AG04449 (cell line): ENCODE measurements at places on chromosomes 13 and 19.

DNA sequence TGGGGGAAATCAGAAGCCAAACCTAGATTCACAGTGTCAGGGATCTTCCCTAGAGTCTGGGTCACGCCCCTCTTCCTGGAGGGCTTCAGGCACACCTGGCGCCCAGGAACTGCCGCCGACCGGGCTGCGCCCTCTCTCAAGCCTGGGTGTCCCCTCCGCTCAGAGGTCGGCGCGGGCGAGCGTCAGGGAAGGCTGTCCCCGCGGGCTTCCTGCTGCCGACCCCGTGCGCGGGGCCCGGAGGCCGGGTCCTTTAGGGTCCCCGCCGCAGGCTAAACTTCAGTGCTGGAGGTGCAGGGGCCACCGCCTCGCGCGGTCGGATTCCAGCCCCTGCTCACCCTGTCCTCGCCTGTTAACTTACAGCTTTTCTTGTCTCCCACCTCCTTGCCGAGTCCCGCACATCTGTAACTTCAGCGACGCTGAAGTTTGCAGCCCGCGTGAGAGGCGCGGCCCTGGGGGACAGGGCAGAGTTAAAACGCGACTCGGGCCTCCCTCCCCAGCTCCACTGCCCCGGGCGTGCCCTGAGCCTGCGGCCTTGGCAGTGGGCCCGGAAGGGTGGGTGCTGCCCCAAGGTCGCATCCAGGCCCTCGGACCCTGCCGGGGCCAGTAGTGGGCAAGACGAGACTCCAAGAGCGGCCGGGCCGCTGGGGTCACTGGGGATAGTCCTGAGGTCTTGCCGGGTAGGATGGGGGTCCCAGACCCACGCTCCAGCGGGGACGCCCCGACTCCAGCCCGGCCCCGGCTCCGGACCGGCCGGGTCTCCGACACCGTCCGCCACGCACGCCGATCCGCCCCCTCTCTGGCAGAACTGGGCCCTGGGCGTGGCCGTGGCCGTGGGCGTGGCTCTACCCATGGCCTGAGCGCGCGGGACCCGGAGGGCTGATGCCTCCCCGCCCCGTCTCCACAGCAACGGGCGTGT, 95.6 kb upstream of the ZNF98 start:
- DNase-seq = no peak

DNA sequence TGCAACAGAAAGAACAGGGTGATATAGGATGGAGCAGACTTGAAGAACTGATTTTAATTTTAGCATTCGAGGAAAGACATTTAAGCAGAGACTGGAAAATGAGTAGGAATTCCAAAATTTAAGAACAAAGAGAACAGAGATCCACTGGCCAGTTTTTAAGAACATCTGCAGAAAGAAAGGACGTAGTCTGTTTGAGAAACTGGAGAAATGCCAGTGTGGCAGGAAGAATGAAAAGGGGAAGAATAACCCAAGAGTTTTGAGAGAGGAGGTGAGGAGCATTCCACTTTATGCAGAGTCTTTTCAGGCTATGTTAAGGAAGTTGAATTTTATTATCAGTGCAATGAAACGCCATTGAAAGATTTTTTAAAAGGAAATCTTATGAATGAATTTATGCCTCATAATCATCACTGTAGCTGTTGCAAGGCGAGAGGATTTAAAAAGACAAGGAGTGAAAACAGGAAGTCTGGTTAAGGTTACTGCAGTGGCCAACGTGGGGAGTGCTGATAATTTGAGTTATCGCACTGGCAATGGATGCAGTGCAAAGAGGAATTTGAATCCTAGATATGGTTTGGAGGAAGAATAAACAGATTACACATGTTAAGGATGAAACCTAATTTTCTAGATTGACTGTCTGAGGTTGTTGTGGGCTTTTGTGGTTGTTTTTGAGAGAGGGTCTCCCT, 253.8 kb downstream of the DACH1 start:
- DNase-seq = no peak

GRCh38 chr13:74708629-74709028, 574.4 kb upstream of the KLF12 start:
- no peak for DNase-seq

DNA sequence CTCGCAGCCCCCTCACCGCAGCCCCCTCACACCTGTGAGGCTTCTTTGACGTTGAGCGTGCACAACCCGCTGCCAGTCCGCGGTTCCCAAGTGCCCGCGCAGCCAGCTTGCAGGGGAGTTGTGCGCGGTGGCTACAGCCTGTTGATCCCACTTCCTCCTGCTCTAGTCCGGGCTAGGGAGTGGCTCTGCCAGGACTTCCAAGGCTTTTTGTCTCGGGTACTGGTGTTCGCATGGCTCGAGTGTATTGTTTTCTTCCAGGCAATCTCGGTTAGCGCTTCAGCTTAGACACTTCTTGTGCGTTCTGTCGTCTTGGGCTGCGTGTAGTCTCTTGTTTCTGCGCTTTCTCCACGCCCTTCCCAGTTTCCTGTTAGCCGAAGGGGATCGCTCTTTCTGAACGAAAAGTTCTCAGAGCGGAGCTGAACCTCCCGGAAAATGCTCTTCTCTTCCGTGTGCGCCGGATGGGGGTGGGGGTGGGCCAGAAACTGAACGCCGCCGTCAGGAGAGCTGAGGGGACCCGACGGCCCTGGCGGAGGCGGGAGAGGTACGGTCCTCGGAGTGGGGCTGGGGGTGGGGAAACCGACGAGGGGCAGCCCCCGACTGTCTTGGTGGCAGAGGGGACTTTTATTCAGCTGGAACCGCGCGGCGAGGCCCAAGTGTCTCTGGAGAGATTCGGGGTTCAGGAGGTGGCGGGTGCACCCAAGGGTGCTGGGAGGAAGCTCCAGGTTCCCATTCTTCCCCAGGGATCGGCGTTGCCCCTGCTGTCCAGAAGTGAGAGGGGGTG, 697 bp upstream of the DGKH start:
- no peak for DNase-seq

DNA sequence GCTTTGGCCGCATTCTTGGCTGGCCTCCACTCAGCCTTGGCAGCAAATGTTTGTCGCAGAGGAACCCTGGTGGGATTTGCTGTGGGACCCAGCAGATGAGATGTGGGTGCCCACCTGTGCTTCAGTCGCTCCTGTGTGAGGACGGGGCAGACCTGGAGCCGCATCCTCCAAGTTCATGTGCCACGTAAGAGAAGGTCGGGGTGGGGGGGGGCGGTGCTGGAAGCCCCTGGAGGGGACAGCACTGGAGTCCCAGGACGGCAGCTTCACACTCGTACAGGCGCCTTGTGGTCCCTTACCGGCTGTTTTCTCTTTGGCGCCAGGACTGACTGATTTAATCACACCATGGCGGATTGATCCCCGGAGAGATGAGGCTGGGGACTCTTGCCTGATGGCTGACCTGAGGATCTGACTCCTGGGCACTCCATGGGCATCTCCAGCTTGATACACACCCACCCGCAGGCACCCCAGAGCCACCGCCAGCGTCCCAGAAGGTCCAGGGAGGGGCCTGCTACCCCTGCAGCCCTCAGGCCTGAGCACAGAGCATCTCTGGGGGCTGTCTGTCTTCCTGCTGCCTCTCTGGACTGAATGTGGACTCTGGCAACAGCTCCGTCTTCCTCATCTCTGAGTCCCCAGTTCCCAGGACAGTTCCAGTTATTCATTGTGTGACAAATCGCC, 10.0 kb upstream of the GRTP1 start:
- no peak for DNase-seq

DNA sequence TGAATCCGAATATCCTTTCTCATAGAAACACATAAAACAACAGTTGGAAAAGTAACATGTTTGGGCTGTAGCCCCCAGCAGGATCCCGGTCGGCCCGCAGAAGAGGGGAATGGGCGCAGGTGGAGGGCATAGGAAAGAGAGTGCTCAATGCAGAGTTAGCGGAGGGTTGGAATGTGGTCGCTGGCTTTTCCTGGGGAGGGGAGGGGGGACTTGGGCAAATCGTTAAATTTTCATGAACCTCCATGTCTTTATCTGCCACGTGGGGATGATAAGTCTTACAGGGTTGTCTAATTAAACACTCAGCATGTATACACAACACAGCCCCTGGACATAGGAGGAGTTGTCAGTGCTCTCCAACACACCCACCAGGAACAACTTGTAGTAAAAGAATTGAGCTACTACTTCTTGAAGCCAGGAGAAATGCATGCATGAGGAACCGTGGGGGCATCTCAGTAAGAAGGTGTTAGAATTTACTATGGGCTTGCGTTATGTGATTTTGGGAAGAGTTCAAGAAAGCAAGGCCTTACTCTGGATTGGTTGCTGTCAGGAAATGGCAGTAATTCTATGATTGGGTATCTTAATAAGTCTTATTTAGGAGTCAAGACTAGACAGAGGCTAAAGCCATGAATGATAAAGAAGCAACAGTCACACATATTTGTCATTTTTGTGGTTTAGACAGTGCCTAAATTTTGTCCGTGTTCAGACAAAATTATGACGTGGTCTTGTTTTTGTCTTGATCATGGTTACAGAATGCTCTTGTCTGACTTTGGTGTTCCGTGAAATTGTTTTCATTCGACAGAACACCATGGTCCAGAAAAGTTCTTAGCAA, 671 bp upstream of the SLC46A3 start:
- DNase-seq = peak; percentile 69

DNA sequence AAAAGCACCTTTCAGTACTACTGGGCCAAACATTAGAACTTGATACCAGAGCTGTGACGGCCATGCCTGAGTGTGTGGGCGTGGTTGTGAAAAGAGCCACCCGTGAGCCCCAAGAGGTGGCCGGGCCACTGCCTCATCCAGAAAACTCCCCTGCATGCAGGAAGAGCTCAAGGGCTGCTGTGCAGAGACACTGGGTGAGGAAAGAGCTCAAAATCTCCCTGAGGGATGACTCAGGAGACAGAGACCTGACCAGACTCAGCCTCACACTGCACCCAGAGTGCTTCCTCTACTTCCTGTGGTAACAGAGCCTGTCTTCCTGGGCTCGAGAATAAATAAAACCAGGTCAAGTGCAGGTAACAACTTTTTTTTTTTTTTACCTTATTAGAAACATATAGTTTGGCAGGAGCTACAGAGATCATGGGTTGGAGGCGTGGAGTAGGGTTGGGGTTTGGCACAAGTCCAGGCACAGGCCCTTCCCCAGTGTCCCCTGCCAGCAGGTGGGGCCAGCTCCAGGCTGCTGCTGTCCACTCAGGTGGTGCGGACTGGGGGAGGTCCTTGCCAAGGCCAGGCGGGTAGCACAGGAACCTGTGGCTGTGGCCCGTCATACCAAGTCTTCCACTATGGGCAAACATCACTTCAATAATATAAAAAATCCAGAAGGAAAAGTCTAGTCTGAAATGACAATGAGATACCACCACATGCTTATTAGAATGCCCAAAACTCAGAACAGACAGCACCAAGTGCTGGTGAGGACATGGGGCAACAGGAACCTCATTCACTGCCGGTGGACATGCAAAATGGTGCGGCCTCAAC, 25.5 kb downstream of the ELL start:
- no peak for DNase-seq

DNA sequence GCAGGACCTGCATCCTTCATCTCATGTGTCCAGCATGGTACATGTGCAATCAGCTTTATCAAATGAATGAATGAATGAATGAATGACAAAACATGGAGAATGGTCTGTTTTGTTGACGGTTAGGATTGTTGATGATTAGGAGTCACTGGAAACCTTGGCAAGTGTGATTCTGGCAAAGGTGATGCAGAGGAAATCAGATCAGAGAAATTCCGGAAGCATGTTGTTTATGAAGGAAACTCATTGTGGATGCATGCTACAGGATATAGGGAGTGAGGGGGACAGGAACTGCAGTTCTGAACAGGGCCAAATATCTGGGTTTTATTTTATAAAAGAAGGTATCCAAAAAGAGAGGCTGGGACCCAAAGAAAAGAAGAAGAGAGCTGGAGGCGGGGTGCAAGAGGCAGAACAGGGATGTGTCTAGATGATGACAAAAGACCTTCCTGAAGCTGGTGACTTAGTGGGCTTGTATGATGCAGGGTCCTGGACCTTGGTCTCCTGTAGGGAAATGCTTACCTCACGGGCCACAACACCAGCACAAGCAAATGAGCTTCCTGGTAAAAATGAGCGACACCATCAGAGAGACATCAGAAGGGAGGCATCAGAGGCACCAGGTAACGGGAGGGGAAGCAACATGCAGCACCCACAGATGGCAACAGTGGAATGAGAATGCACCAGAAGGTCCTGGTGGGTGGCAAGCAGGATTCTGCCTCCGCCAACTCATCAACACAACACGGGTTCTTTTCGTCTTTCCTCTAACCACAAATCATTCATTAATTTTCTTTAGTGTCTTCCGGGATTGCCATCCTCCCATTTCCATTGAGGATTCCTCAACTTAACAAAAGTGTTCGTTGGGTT, 159.6 kb downstream of the FOXO1 start:
- no peak for DNase-seq

GRCh38 chr19:46373491-46374359, 26.8 kb downstream of the PPP5C start:
- no peak for DNase-seq

GRCh38 chr19:11574689-11575088, 2.8 kb downstream of the ACP5 start:
- DNase-seq = no peak

GRCh38 chr13:49904729-49905456, 31.2 kb downstream of the SPRYD7 start:
- no peak for DNase-seq

DNA sequence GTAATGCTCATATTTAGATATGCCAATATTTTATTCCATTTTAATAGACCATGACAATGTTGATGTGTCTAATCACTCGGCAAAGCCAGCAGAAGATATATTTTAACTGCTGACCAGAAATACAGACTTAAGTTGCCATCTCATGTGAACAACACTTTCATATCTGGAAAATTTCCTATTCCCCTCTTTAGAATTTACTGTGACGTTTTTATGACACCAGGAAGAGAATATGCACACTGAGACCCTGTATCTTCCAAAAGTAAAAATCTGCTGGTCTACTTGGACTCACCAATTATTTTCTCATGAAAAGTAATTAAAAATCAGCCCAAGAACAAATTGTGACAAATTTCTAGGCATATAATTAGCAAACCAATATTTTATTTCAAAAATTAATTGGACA, 2.1 kb downstream of the PROSER1 start:
- DNase-seq = no peak

DNA sequence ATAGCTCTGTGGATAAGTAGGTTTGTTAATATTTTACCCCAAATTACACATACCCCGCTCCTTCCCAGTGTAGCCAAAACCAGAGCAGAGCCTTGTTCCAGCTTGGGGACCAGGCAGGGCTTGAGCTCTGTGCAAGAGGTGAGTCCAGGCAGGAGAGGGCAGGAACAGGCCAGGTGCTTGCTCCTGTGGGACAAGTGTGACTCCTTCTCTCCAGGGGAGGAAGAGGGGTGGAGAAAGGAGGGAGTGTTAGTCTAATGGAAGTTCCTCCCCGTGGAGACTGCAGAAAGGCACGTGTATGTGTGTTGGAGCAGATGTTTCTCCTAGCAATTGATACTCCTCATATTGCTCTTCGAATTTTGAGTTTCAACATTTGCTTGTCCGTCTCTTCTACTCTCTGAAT, 201.0 kb downstream of the FGF9 start:
- no peak for DNase-seq
